Stimulated activated CD8-positive, alpha-beta memory T cell treated with anti-CD3 and anti-CD28 coated beads, Interleukin-7, amount 100 ng/mL, for 24 hours (primary cell): ENCODE measurements at places on chromosomes 4 and X.

DNA sequence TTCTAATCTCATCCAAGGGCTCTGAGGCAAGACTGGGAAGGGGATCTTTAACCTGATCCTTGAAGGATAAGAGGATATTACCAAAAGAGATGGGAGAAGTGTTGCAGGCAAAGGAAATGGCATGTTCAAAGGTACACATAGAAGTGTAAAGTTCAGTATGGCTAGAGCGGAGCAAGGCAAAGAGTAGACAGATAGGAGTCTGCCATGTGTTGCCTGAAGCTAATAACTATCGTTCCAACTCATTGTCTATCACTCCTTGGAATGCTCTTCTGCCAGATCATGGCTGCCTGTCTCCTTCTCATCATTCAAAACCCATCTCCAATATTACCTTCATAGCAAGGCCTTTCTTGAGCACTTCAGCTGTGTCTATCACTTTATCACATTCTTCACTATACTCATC, 55.2 kb upstream of the IL1RAPL2 start:
- DNase-seq = no peak

DNA sequence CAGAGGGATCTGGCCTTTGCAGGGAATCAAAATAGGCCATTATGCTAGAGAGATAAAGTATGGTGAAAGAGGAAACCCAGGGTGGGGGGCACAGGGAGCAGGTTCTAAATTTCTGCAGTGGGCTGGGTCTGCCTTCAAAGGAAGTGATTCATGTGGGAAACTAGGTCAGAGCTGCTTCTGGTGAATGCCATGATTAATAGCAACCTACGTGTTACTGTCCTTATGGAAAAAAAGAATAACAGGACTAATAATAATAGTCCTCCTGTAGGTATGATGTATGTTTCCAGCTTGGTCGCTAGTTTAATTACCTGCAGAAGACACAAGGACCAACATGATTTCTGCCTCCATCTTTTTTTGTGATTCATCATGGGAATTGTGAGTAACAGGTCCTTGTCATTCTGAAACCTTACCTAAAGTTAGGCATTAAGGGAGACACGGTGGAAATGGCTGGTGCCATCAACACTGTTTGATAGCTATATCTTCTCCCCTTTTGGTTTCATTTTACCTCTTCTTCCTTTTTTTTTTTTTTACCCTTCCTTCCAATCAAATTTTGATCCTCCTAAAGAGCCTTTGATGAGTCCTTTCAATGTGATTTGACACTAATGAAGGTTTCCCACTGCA, 180.4 kb downstream of the CPEB2 start:
- no peak for DNase-seq

DNA sequence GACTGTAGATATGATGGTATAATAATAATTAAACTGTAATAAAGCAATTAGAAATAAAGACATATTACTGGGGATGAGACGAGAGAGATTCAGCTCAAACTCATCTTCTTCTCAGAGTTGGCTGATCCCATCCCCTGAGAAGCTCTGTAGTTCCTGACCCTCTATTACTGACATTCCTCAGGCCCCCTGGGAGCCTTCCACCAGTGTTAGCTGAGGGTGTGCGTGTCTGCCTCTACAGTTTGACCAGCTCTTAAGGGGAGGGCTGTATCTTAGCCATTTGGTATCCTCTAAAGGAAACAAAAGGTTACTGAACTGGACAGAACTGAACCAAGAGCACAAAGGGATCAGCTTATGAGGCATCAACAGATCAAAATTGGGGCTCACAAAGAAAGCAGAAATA, 11.2 kb downstream of the FHDC1 start:
- no peak for DNase-seq

- DNase-seq = no peak
These were observed 63.2 kb upstream of the UGT2B7 start for GRCh38 chr4:69032847-69033638.

DNA sequence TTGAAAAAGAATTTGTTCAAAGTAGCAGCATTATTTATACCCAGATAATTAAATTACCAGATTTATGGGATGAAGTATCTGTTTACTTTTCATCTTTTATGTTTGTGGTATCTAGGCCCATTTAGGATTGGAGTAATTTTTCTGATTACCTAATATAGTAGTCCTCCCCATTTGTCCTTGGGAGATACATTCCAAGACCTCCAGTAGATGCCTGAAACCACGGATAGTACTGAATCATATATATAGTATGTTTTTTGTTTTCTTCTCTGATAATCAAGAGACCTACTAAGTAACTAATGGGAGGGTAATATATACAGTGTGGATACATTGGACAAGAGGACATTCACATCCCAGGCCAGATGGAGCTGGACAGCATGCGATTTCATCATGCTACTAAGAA, 30.7 kb upstream of the PTPN13 start:
- DNase-seq = no peak

DNA sequence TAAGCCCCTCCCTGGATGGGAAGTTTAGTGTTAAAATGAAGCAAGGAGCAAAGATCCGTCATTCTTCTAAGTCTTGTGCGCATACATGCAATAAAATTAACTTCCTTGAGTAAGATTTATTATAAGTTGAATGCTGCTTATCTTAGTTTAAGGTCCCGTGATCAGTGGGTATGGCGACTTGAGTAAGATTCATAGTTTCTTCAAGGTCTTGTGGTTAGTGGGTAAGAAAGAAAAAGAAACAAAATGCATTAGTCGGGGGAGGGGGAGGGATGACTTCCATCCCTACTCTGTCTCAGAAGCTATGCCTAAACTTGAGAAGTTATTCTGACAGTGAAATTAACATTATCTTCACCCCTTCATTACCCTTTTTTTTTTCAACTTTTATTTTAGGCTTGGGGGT, 127.3 kb upstream of the MAGEB16 start:
- no peak for DNase-seq

DNA sequence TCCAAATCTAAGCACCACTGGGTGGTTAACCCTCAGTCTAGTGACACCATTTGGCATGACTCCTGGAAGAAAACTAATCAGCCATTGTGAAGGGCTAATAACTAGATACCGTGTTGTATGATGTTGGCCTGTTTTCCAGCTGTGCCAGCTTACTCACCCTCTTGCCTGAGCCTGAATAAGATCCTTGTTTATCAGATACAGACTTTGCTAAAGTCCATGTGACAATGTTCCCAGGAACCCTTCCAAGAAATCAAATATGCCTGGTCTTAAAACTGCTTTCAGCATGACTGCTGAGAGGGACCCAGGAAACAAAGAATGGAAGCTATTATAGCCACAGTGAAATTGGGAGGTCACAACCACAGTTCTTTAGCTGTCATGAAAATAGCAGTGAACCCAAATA, 640.8 kb upstream of the INTU start:
- DNase-seq = no peak

- no peak for DNase-seq
These were observed 10.5 kb downstream of the LGI2 start for GRCh38 chr4:25020236-25020635.

DNA sequence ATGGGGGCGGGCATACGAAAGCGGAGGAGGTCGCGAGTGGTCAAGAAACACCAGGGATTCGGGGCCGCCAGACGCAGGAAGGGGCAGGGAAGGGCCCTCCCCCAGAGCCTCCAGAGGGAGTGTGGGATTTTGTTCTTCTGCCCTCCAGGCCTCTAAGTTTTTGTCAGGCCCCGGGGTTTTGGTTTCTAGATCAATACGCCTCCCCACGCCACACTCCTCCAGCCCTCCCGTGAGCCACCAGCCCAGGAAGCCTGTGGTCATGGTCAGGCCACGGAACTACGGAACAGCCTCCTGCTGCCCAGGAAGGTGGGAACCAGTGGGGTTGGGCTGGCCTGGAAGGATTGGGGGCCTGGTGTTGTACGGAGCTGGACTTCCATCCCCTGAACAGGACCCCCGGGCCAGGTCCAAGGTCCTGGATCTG, 38.4 kb downstream of the CPLX1 start:
- DNase-seq = no peak

GRCh38 chr4:22593933-22594332, 78.1 kb upstream of the ADGRA3 start:
- no peak for DNase-seq

DNA sequence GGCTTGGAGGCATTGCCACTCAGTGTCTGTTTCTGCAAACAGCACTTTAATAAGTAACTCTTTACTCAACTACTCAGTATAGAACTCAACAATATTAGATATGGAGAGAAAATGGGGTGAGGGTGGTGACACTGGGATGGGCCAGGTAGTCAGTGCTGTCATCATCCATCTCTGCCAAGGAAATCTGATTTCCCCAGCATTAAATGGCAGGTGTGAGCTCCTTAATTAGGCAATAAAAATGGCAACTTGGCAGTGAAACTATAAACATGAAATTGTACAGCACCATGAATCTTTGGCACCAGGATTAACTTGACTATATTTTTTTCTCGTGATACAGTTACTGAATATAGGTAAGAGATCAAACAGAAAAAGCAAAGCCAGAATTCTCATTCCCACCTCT, 146.2 kb downstream of the GLRA2 start:
- no peak for DNase-seq

DNA sequence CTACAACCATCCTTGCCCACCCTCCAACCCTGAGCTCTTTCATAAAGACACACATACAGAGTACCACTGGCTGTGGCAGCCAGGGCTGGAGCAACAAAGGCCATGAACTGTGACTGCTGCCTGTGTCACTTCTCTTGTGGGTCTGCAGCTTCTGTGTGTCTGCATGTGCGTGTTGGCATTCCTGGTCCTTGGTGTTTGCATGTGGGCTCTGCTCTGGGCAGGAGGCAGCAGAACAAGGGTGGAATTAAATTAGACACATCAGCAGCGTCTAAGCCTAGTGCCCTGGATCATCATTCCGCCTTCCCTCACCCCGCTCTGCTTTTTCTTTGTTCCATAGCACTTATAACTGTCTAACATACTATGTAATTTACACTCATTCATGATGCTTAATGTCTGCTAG, 157.7 kb downstream of the MGST2 start:
- DNase-seq = no peak

DNA sequence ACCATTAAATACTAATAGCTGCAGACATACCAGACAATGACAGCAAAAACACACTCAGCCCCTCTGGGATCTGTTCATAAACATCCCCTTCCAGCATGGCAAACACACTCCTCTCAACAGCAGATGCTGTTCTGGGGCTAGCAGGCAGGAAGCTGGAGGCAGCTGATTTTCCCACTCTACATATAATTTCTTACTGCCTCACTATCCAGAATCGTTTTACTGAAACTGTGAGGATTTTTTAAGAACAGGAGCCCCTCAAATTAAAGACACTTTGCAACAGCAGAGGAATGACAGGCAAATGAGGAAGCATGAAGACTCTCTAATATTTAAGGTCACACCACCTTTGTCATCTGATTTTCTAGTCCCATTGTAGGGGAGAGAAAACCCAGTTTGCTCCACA, 2.2 kb downstream of the MAPK10 start:
- no peak for DNase-seq

DNA sequence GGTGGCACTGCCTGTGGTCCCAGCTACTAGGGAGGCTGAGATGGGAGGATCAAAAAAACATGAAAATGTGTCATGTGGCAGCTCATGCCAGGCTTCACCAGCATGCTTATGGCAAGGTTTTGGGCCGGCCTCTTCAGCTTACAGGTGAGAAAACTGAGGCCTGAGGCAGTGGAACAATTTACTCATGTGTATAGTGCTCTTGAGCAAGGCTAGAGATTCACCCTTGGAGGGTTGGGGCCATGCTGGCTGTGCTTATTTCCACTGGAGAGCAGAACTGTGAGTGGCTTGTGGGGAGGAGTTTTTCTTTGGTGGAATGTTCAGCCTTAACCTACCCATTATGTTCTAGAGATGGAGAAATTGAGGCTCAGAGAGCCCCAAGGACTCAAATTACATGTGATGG, 31.8 kb downstream of the NSD2 start:
- no peak for DNase-seq

DNA sequence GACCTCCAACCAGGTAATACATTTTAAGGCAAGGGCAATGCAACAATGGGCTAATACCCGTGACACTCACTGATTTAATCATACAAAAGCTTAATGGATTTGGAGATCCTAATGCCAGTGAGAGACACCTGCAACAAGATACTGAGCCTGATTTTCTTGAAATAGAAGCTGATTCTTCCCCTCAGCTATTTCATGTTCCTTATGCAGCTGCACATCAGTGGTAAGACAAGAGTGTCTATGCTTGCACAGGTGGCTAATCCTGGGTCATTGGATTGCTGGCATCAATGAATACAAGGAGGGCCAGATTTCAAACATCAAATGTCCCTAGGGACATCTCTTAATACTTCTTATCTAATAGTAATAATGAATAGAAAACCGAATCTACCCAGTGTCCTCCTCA, 139.7 kb downstream of the PPARGC1A start:
- no peak for DNase-seq

DNA sequence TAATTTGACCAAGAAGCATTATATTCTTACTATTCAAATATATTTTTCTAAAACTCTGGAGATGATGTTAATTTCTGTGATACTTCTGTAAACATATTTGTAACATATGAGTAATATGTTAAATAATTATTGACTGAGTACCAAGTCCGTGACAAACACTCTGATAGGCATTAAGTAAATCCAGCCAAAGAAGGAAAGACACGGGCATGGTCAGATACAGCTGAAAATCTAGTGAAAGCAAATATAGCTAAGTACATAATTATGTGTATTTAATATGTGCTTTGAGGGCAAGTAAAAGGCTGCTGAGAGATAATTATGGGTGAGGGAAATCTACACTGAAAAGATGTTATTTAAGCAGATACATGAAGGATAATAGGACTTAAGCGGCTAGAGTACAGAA, 1263.6 kb upstream of the ADGRL3 start:
- DNase-seq = no peak

GRCh38 chr4:146340798-146341197, 126.5 kb downstream of the REELD1 start:
- no peak for DNase-seq

- DNase-seq = no peak
These were observed 423 bp downstream of the RPL39 start for GRCh38 chrX:119790977-119791436.

DNA sequence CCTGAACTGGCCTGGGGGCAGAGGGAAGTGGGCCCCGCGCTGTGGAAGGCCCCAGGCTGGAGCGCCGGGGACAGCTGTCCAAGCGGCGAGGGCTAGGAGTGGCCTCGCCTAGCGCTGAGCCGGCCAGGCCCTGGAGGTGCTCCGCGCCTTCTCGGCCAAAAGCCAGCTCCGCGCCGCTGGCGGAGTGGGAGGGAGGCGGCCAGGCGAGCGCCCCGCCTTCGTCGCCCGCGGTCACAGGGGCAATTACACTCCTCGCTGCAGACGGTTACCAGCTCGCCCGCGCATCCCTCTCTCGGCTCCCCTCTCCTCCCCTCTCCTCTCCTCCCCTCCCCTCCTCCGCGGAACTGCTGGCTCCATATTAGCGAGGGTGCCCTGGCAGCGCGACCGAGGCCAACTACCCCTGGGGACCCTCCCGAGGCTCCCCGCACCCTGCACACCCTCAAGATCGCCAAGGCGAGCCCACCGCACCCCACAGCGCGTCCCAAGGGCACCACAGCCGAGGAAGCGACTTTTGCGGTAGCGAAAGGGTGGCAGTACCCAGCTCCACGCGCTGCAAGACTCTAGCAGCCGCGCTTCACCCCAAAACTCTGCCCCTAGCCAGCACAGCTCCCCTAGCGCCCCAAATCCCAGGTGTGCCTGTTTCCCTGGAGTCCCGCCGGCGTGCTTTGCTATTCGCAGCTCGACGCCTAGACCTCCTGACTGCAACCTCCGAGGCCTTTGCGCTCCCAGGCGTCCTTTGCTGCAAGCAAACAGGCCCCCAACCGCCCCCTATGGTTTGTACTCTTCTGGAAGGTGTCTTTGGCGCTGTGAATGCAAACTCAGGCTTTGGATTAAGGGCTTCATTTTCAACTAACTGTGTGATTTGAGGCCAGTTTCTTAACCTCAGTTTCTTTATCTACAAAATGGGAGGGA, 91.4 kb downstream of the BCOR start:
- DNase-seq = no peak
